ENCODE measurements at places on chromosomes 5 and 9.

GRCh38 chr5:147844846-147845245, 13.4 kb upstream of the SPINK1 start:
- DNase-seq = no peak

DNA sequence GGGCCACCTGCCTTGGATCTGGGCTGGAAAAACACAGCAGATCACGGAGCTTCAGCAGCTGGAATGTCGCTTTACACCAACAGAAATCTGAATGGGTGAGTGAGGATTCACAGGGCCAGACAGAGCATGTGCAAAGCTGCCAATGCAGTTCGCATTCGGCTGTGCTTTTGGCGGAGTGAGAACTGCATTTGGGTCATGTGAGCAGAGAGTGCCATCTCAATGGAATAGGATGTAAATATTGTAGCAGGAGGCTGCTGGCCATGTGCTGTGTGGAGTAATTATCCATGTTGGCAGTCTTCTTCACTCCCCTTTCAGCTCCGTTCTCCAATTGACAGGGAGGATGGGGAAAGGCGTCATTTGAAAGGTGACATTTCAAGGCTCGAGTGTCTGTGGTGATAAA, at the start of gene ANKRD55:
Gene ANKRD55 (minus strand): TSS at position 101 of the 400 bp plus-strand sequence. CDS start 417 bp downstream, outside the sequence.
- DNase-seq = peak; percentile 50

DNA sequence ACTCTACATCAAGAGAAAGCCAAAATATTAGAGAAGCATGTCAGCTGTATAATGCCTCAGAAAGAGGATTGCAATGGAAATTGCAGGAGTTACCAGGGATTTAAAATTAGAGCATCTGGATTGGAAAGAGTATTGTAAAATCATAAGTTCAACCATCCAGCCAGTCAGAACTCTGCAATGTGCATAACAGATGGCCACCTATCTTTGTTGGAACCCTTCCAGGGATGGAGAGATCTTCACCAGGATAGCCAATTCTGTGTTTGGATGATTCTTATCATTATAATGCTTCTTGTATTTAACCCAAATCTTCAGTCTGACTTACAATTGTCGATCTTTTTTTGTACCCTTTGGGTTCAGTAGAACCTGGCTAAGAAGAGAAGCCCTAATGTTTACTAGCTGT, 164.4 kb downstream of the TLR4 start:
- no peak for DNase-seq

GRCh38 chr5:2451100-2451499, 300.4 kb downstream of the IRX2 start:
- peak; percentile 71 for DNase-seq

DNA sequence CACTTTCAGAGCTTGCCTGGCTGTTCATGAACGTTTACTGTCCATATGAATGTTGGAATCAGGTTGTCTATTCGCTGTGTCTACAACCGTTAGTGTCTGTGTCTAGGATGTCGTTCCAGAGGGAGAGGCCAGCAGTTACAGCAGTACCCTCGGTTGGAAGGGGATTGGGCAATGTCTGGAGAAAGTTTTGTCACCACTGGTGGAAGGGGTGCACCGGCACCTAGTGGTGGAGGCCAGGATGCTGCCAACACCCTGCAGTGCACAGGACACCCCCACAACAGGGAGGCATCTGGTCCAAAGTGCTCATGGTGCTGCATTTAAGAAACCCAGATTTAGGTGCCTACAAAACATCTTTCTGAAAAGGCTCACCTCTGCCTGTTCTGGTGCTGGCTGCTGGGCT, 220.7 kb downstream of the FANCC start:
- DNase-seq = no peak

- peak; percentile 70 for DNase-seq
These were observed 19.7 kb downstream of the ANXA2R start for GRCh38 chr5:43020399-43020746.

- no peak for DNase-seq
These were observed 143.9 kb upstream of the LHFPL2 start for GRCh38 chr5:78792345-78793055.

Data from NCI-H1105 (cell line).